ENCODE measurements at places on chromosomes 2 and 18.

- no peak for DNase-seq
These were observed 277.1 kb upstream of the NRP2 start for GRCh38 chr2:205405194-205405593.

DNA sequence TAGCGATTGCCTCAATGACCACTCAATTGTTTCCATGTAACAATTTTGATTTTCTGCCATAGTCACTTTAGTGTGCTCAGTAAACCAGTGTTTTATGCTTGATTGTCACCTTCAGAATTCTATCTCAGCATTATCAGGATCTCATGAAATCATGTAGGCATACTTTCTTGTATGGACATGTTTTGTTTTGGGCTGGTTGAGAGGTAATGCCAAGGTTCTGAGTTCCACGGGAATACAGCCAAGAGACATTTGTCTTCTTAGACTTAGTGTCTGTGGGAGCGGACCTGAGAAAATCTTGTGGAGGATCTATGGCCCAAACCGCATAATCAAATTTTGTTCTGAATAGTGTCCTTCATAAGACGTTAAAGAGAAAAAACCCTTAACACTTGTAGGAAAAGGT, 10.2 kb downstream of the MSTN start:
- DNase-seq, result no peak

DNA sequence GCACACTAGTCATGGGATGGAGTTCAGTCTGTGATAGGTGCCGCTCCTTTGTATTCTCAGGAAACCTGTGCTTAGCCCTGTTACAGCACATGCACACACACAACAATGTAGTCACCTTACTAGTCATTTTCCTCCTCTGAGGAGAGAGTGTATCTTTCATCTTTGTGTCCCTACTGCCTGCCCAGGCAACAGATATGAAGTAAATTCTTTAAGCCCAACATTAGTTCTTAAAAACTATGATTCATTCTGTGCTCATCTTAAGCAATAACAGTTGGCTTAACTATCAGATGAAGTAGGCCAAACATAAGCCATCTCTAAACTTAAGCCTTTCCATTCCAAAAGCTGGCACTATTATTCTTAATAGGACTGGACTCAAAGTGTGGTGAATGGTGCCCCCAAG, 186.5 kb downstream of the LNPK start:
- no peak for DNase-seq

GRCh38 chr2:105328281-105329196, 996 bp downstream of the TGFBRAP1 start:
- no peak for DNase-seq

- no peak for DNase-seq
These were observed 182.6 kb downstream of the FSIP2 start for GRCh38 chr2:185921048-185921756.

DNA sequence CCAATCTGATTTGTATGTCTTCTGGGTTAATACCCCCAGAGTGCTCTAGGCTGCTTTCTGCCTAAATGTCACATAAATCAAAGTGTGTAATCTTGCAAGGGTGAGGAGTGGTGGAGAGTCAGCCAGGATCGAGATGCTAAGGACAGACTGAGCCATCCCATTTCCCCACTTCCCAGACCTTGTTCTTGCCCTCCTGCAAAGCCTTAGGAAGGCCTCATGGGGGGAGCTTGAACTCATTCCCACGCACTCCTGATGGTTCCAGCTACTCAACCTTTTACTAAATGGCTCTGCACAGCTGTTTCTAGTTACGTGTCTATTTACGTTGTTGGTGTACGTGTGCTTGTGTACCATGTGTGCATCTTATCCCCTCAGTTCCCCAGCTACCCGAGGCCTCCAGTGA, 423.6 kb upstream of the TNP1 start:
- DNase-seq, result no peak

GRCh38 chr2:220764171-220764570, 807.9 kb downstream of the EPHA4 start:
- no peak for DNase-seq

DNA sequence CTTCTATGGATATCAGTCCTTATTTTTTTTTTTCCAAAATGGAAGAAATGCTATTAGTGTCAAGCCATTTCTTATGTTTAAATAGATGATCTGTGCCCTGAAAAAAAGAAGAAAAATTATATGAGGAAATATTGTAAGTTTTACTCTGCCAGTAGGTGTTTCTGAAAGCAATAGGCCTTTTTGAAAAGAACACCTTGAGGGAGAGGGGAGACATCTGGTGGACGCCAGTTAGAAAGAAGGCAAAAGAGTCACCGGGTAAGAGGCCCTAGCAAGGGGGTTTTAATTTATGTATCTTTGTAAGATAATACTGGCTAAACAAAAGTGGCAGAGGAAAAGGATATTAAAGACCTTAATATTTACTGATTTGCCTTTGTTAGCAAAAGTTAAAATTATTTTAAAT, 56.1 kb downstream of the DYNAP start:
- DNase-seq, result no peak

DNA sequence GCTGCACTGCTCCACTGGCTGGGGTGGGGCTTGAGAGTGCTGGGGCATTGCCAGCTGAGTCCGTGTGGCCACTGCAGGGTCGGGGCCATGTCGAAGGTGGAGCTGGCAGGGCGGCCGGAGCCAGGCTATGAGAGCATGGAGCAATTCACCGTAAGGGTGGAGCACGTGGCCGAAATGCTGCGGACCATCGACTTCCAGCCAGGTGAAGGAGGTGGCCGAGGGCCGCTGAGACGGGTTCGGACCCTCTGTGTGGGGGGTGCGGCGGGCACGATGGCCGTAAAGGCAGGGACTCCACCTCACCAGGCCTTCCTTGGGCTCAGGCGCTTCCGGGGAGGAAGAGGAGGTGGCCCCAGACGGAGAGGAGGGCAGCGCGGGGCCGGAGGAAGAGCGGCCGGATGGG, 2.1 kb downstream of the UCN start:
- DNase-seq, result no peak

- no peak for DNase-seq
These were observed 31.2 kb downstream of the DDX1 start for GRCh38 chr2:15622614-15623480.

GRCh38 chr2:153499439-153499838, 20.9 kb upstream of the RPRM start:
- DNase-seq, result no peak

DNA sequence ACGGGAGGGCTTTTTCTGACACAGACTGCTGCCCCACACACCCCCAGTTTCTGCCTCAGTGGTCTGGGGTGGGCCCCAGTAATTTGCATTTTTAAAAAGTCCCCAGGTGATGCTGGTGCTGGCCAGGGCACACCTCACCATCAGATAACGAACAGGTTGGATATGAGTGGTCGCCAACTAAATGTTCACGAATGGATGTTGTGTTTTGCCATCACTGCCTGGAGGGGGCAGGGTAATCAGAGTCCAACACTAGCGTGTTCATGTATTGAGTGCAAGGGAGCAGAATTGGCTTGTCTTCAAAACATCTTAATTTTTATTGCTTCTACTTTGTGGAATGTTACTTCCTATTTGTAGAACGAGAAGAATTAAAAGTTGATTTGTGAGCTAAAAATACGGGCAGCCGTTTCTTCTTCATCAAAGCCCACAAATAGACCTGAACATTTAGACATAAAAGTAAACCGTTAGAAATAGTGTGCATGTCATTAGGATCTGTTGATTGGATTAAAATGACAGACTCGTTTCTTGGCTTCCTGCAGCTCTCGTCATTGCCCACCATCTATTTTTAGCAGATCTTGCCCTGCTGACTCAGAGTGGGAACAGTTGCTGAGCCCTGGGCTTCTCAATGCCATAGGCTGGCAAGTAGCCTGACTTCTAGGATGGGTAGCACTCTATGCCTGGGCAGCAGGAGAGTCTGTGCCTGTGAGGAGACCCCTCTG, 45.2 kb downstream of the NCK2 start:
- DNase-seq, result peak; percentile 98

GRCh38 chr2:187500585-187501359, 52.7 kb upstream of the CALCRL start:
- peak; percentile 16 for DNase-seq

DNA sequence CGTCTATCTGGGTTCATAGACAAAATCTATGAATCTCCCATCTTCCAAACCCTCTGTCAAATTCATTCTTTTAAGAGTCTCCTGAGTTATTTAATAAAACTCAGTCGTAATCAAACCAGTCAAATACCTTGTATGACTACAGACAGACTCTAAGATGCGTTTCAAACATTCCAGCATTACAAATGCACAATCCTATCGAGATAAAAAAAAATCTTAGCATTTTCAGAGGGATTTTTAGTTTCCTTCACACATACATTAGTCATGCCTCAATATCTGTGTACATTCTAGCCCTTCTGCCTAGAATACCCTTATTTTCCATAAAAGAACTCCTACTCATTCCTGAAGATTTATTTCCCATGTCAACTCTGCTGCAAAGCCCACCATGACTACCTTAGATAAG, 96.5 kb downstream of the CSRNP3 start:
- no peak for DNase-seq

DNA sequence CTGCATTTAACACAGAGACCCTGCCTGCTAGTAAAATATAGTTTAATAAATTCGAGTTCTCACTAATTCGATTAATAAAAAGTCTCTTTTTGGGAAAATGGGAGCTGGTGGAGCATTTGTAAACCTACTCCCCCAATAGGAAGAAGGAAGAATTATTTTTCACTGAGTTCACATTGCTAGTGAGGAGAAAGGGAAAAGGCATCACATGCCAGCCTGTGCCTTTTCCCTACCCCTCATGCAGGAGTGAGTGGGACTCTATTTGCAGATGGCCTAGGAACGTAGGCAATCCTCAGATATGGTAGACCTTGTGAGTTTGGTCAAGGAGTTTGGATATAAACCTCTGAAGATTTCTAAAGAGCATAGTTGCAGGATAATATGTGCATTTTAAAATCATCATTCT, 218.4 kb upstream of the TRIB2 start:
- no peak for DNase-seq

- DNase-seq, result no peak
These were observed 67.4 kb upstream of the HAAO start for GRCh38 chr2:42859791-42860190.

DNA sequence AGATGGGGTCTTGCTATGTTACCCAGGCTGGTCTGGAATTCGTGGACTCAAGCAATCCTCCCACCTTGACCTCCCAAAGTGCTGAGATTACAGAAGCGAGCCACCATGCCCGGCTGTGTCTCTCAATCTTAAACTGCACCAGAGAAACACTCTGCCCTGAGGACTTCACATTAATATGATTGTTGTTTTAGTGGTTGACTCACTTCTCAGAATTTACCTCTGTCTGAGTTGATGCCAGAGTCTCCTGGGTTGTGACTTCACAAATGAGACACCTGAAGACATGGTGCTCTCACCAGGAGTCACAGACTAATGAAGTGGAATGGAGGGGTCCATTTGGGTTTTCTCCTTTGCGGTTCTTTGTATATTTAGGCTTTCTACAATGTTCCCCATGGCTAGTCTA, 61.0 kb upstream of the TGIF1 start:
- DNase-seq, result no peak

DNA sequence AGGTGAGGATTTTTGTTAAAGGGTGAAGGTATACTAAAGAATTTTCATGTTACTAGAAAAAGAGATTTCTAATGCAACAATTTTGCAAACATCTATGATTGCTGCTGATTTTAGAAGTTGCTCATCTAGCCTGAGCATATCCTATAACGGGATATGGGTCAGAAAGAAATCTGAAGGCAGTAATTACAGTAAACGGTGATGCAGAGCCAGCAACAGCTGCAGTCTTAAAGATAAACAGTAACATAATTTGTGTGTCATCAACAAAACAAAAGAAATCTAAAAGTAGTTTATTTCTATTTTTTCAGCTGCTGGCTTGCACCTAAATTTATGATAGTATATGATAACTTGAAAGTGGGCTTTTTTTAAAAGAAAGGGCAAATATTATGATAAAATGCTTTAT, 215.7 kb downstream of the SLC4A10 start:
- DNase-seq, result no peak

- peak; percentile 83 for DNase-seq
These were observed 13.8 kb downstream of the FOSL2 start for GRCh38 chr2:28406276-28407096.

- peak; percentile 63 for DNase-seq
These were observed 160.0 kb upstream of the PGAP1 start for GRCh38 chr2:197086500-197086899.

- DNase-seq, result no peak
These were observed 453.2 kb upstream of the PIK3C3 start for GRCh38 chr18:41501848-41502247.
